Smooth muscle cell of the coronary artery (primary cell): ENCODE measurements at places on chromosomes 2 and 18. TPM values are rescaled to one million over a fixed set of nuclear protein-coding genes. Genes with fewer than 3 reads are reported as not detected.

TGIF1 gene
- 76.7 and 117 TPM in 2 replicates for total RNA-seq

FRZB gene
- under 0.01 TPM in 1 of 2 replicates, not detected in the other for total RNA-seq

DCDC2C gene
- total RNA-seq = not detected in 2 replicates

LYPD6 gene
- total RNA-seq = not detected in 2 replicates

ALKAL2 gene
- not detected in 2 replicates for total RNA-seq

KCNK3 gene
- 0.23 and 1.1 TPM in 2 replicates for total RNA-seq

ECEL1 gene
- total RNA-seq = not detected in 2 replicates

LINC00305 gene
- not detected in 2 replicates for total RNA-seq

PPP1R1C gene
- total RNA-seq = 0.38 TPM in 1 of 2 replicates, not detected in the other

LONRF2 gene
- total RNA-seq = 0.23 TPM in 1 of 2 replicates, not detected in the other

CRYBA2 gene
- not detected in 2 replicates for total RNA-seq
